Esophagus squamous epithelium (tissue), 5 donors: ENCODE measurements at places on chromosomes 11 and 22.

DNA sequence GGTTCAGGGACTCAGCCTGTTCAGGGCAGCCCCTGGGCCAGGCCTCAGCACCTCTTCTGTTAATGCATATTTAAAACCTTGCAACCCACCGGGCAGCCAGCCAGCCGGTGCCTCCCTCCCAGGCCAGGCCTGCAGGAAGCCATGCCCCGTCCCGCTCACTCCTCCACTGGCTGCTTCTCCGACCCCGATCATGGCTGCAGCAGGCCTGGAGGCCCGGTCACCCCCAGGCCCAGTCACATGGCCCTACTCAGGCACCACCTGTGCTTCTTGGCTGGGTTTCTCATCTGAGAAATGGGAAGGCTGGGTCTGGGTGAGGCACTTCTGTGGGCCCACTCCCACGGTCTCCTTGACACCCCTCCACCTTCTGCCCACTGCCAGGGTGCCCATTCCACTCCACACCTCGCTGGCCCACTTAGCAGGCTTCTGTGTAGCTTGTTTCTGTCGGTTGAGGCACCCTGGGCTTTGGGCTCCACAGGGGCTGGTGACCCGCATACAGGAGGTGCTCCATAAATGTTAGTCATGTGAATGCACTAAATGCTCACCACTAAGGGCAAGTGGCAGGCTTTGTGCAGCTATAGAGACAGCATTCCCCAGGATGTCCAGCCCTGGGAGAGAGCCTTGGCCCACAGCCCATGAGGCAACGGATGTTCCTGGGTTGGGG is 11.4 kb downstream of the RTN4R start:
- DNase-seq: no peak

DNA sequence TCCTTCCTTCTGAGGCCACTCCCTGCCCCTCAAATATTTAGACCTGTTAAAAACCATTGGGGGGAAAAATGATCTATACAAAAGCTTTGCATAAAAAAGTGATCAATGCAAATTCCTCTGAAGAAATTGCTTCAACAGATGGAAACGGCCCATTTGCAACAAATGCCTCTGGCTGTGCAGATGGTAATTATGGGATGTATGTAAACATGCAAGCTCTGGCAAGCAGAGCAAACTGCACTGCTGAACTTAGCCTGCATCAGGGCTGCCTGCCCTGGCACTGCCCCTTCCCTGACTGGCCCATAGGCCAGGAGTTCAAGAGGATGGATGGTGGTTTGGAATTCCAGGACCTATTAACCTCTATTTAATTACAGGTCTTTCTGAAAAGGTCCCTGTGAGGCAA is 388.7 kb downstream of the MIAT start:
- no peak for DNase-seq

DNA sequence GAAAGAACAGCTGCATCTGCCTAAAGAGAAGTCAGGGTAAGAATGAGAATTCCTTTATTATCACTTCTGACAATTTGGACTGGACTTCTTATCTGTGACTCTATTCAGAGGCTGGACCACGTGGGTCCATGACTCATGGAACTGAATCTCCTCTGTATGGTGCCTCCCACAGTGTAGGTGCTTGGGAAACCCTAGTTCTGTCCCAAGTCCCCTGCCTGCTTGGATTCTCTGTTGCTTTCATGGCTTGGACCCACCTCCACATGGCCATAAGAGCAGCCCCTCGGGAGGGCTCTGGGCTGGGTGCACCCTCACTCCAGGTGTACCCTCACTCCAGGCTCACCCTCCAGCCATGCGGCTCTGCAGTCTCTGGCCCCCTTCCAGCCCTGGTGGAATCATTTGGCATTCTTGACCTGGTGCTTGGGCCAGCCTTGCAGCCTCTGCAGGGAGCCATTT is 153.4 kb downstream of the CACNA1I start:
- DNase-seq: no peak

GRCh38 chr11:71542879-71543777 is 5.1 kb upstream of the KRTAP5-9 start:
- no peak for DNase-seq

GRCh38 chr11:112977755-112978154 is 16.5 kb downstream of the NCAM1 start:
- DNase-seq: no peak

DNA sequence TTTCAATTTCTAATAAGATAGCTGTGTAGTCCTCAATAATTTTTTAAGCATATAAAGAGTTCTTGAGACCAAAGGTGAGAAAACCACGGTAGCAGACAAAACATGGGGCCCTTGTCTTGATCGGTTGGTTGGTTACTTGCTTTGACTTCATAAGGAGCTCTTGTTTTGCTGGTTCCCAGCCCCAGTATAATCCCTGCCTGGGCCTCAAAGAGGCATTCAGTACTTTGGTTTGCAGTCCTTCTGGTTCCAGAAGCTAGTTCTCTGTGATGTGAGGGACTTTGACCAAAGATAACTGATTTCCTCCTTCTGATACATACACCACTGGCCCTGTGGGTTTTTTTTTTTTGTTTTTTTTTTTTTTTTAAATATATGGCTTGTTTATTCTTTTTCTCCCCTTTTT is 17.1 kb downstream of the MARK2 start:
- no peak for DNase-seq

GRCh38 chr11:115085461-115086210 is 407.3 kb downstream of the NXPE2 start:
- no peak for DNase-seq

DNA sequence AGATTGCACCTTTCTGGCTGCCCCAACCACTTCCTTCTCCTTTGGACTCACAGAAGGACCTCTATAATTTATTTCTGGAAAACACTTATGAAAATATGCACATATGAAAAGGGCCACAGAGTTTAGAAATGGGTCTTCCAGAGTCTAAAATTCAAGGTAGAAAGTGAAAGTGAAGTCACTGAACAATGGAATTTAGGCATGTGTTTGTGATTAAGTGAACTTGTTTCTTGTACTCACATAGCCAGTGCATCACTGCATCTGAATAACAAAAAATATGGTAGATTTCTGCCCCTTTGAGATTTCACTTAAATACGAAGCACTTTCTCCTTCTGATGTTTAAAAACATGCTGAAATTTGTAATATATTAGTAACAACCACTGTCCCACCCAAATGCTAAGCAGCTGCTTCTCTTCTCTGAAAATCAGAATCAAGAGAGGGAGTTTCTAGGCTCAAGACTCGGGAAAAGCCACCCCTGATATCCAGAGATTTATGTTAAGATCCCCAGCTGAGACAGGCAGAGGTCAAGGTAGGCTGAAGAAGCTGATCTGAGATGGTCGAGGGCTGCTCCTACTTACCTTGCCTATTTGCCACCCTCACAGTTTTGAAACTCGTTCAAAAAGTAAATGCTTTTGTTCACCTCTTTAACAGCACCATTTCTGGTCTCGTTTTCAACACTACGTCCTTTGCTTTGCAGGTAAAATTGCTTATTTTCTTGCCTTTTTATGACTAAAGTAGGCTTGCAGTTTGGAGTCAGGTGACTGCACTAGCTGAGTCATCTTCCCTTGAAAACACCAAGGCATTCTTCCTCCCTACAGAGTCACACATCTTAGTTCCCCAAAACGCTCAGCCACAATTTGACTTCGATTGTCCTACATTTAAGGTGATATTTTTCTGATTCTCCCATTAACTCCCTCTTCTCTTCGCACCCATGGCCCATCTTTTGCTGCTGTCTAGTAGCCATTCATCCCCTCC is at the start of gene XKR3:
XKR3 (minus strand) TSS at position 696 of the 972 bp plus-strand sequence. CDS start 17,338 bp downstream, outside the sequence.
- DNase-seq: no peak

DNA sequence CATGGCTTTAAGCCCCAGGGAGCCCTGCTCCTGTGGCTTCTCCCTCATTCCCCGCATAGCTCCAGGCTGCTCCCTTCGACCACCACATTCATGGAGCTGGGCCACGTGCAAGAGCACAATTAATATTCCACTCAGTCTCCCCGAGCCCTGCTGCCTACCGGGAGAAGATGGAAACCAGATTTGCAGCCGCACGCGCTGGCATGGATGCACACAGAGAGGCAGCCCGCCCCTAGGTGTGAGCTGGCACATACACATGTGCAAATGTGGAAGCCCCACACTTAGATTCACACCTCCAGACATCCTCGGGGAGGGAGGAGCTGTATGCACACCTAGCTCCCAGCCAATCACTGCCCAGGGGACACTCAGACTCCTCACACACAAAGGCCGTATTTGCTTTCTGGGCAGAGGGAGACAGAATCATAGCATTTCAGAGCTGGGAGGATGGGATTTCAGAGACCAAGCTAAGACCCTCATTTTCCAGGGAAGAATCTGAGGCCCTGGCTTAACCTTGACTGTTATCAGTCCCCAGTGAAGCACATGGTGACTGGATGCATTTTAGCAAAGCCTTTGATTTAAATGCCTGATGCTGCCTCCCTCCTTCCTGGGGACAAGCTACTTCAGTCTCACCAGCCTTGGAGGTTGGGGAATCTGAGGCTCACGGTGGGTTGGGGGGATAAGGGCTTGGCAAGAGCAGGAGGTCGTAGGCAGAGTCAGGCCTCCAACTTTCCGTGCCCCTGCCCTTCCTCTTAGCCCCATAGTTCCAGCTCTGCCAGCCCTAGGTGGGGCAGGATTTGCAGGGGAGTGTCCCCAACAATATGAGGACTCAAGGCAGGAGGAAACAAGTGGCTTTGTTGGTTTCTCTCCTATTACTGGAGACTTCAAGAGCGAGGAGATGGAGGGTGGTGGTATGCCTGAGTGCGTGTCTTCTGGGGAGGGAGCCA is 5.3 kb upstream of the CREB3L1 start:
- DNase-seq: no peak

DNA sequence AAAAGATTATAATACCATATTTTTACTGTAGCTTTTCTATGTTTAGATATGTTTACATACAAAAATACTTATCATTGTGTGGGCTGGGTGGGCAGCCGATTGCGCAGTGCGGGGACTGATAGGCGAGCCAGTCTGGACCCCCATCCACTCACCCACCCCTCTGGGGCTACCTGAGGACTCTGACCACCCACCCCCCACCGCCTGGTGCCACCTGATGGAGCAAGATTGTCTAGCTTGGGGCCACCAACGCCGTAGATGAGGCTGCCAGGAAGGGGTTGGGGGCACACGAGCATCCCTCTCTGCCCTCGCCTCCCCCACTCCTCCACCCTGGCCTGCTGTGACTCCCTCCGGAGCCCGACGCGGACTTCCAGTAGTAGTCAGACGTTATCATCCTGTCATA is 32.4 kb downstream of the MIF start:
- no peak for DNase-seq

DNA sequence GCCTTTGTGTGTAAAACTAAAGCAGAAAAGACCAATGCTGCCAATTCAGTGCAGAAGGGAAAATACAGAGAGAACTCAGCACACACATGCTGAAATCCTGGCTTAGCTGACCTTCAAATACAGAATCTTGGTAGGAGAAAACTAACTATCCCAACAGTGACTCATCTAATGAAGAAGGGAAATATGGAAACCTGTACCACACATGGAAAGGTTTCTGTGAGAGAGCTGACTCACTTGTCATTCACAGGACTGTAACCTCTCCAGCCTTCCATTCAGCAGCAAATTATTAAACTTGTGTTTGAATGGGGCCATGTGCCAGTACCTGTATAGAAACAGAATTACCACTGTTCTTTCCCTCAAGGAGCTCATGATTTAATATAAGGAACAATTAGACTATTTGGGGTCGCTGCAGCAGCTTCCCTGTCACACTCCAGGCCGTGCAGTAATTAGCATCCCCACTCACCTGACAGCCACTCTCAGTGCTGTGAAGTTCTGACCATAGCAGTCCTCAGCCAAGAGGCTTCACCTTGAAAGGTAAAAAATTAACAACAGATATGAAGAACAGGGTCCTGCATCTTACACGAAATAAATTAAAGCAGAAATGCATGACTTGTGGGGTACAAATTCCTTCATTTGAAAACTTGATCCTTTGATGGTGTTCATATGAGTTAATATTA is 53.9 kb downstream of the MSANTD4 start:
- no peak for DNase-seq

DNA sequence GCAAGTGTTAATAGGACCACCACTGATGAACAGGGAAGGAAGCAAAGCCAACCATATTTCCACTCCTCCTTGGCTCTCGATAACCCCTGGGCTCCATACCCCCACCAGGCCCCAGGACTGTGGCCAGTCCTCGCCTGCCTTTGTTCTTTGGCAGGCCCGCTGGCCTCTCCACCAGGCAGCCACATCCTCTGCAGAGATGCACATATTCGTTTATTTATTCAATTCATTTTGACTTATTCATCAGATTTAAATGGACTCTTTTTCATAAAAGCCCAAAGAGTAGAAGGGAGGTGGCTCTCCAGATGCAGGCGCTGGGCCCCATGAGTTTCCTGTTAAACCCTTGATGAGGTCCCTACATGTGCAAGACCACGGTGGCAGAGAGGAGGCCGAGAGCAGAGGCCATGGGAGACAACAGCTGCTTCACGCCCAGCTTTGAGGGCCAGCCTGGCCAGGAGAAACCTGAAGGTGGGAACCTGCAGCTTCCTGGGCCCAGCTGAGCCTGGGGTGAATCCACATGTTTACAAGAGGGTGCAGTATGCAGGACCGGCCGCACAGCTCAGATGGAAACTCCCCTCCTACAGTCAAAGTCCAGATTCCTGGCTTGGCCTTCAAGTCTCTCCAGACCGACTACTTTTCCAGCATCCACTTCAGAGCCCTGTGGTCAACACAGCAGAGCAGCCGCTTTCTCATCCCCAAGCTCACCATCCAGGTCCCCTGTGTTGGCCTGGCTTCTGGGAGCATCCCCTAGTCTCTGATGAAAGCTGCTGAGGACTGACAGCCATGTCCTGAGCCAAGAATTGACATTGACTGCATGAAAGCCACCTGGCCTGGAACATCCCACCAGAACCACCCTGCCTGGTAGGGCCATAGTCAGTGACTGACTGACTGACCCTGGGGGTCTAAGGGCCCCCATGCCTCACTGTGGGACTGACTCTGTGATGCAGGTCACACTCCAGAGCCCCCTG is 39.7 kb upstream of the CCND1 start:
- DNase-seq: no peak
